Kidney (tissue), 22 donors: ENCODE measurements at places on chromosomes 1 and 21.

GRCh38 chr1:160256396-160257046 lies 5.8 kb downstream of the DCAF8 start:
- no peak for DNase-seq

DNA sequence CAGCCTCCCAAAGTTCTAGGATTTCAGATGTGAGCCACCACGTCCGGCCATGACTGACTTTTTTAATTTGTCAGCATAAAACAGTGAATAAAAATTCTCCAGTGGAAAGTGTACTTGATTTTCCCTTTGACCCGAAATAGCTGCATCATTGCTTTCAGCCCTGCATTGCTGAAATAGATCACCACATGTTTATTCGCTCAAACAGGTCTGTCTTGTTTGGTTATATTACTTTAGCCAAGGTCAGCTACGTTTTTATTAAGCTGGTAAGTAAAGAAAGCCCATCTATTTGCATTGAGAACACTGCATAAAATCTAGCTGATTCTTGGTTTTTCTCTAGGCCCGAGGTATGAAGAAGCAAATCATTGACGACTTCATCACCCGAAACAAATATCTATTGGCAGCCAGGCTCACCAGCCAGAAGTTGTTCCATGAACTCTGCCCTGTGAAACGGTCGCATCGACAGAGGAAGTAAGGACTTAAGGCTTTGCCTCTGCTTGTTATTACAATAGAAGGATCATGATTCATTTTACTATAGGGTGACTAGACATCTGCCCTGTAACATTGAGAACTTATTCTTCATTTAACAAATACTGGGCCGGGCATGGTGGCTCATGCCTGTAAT lies 25.6 kb downstream of the AGMAT start:
- peak; percentile 34 for DNase-seq

GRCh38 chr21:19123525-19123924 lies 719.9 kb upstream of the TMPRSS15 start:
- no peak for DNase-seq

- peak; percentile 82 for DNase-seq
Measured at GRCh38 chr21:38140207-38140903, 116.4 kb upstream of the KCNJ15 start.

DNA sequence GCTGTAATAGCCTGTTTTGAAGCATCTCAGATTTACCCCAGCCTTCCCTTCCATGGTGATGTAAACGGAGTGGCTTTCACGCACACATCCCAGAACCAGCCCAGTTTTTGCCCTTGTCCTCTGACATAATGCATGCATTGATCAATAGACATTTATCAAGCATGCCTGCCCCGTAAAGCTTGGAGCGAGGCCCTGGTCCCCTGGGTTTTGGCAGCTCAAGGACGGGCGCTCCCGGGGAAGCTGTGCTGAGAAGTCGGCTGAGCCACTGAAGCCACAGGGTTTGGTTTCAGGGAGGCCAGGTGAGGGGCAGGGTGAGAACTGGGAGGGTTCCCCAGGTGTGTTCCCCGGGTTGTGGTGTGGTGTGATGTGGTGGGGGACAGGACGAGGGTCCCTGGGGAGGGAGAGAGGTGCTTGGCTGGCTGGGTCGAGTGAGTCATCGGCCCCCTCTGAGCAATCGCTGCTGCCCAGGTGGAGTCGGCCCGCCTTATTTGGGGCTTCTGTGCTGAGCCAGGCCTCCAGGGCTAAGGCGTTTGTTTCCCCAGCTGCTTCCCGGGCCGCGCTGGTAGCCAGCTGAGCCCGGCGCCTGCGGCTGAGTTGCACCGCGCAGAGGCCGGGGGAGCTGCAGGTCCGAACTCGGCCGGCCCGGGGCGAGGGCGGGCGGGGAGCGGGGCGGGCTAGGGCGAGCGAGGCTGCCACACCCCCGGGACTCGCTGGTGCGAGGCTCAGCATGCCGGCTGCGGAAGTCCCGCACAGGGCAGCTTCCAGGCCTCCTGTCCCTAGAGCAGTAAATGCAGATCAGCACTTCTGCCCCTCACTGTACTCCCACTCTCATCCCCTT lies 23.6 kb downstream of the ATP2B4 start:
- peak; percentile 77 for DNase-seq

DNA sequence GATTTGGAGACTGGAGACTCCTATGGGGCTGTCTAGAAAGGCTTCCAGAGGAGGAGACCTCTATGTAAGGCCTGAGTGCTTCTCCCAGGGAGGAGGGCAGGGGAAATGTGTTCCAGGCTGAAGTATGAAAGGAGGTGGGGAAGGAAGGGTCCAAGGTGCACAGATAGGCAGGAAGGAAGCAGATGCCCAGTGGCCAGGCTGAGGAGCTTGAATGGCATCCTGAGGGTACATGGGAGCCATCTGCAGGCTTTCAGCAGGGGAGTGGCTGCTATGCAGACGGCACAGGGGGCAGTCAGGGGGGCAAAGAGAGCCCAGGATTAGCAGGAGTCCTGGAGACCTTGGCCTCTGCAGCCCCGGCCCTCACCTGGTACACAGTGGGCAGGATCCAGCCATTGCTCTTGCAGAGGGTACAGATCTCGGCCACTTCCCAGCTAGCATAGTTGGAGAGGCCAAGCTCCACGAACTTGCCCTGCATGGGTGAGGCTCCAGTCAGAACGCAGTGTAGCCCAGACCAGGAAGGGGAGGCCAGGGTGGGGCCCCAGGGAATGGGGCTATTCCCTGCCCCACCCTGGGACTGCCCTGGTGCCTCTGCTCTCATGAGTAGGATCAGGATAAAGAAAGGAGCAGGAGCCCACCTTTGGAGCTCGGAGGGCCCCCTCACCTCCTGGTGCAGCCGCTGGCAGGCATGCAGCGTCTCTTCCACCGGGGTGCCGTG lies 4.0 kb downstream of the AKR7A2 start:
- DNase-seq, result no peak

DNA sequence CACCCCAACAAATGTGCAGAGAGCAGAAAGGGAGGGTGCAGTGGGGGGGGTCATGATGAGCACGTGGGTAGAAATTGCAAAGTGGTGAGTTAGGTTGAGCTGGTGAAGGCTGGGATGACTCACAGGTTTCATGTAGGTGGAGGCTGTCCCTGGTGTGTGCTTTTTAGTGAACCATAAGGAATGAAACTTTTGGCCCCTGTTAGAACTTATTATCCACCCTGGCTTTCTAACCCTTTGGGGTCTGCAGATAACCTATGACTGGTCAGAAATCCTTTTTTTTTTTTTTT lies 46.9 kb downstream of the DOP1B start:
- peak; percentile 53 for DNase-seq

DNA sequence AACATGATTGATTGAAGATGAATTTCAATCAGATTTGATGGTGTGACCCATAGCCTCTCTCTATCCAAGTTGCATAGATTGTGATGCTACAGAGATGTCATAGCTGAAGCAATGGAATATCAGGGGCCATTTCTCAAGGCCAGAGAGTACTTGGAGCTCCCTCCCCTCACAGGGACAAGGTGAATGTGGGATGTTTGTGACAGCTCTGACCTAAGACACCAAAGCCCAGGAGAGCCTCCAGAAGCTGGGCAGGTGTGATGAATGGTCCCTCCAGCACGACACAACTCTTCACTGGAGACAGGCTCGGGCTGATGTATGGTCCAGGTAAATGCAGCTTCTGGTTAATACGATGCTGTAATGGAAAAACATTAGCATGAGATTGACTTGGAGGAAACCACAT lies 101.0 kb upstream of the ZC3H12A start:
- no peak for DNase-seq

DNA sequence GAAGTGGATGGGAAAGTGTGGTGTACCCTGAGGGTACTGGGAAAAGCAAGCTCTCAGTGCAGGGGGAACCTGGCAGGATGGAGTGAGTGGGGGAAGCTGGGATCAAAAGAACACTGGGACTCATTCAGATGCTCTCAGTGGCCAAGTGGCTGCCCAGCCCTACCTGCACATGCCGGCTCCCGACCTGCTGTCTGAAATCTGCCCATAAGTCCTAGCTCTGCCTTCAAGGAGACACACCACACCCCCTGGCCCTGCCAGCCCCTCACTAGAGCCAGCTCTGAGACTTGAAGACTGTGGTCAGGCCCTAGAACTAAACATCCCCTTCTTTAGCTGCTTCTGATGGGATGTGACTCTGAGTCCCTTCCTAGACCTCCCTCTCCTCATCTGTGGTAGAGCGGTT lies 2.2 kb downstream of the TMEM54 start:
- DNase-seq, result no peak

- DNase-seq, result no peak
Measured at GRCh38 chr1:183607322-183607980, 17.2 kb upstream of the NCF2 start.

DNA sequence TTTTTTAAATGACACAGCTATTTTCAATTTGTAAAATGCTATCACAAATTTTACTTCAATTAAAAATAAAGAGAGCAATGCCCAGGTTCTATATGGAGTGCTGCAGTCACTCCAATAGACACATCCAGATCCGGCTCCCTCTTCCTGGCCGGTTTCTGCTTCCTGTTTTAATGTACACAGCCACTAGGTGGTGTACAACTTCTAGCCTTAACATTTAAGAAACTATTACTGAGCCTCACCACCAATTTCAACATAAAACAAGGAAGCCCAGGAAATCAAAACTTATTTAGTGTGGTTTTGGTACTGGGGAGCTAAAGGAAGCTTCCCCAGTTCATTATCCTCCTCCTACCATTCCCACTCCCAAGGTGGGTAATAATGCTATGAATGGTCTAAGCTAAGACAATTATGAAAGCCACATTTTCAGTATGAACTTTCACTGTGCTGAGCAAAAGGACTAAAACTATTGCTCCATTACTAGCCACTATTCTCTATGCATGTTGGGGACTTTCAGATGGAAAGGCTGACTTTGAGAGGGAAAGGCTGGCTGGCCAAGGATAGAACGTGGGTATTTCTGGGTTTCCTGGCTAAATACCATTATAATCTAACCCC lies 25.5 kb upstream of the MTMR11 start:
- peak; percentile 90 for DNase-seq
